ENCODE measurements at places on chromosomes 6 and 20. TPM values are rescaled to one million over a fixed set of nuclear protein-coding genes. Genes with fewer than 3 reads are reported as not detected.
A peak's percentile ranks its signal among the peaks of the same experiment; 100 is the strongest.

Gene APCDD1L
- polyA plus RNA-seq = 4.0 TPM

Gene NHSL1
- 32.1 TPM for polyA plus RNA-seq

Gene NFATC2
- 8.3 TPM for polyA plus RNA-seq

Gene FAM209A
- polyA plus RNA-seq = not detected

Gene LY6G5B
- polyA plus RNA-seq = 6.6 TPM

Gene NKAIN4
- polyA plus RNA-seq = 57.9 TPM

DNA sequence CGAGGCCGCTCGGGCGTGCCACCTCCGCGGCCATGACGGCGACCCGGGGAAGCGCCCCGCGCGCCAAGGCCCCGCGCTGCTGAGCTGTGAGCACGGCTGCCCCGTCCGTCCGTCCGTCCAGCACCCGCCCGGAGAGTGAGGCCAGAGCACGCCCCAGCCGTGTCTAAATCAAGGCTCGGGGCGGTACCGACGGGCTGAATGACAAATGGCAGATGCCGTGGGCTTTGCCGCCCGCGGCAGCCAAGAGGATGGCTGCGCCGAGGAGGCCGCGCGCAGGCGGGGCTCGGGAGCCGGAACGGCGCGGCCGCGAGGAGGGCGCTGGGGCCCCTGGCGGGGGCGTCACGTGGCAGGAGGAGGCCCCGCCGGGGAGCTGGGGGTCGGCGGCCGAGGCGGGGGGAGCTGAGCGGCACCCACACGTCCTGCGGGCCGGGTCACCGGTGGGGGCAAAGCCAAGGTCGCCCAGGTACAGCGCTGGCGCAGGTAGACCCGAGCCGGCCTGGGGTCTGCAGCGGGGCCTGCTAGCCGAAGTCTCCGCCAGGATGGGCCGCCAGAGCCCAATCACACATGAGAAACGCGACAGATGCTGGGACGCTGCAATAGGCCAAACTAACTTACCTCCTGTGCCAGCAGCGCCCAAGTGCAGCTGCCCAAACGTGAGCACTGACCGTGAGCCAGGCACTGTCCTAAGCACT is at the start of gene PLAGL1:
Gene PLAGL1 (minus strand): TSS at position 140 of the 692 bp plus-strand sequence. CDS start 60,123 bp downstream, outside the sequence.
- H3K4me3 ChIP-seq = peak within 1 kb of the TSS; percentile 59
- H3K27me3 ChIP-seq = no peaks in the 10 kb centered on the region
- H3K36me3 ChIP-seq = peaks cover 2% of the 10 kb centered on the region
- H3K4me1 ChIP-seq = peaks cover 9% of the 10 kb centered on the region
- H3K27ac ChIP-seq = peak within 1 kb of the TSS; percentile 92

- H3K36me3 ChIP-seq = peaks cover 12% of the 10 kb centered on the region
- H3K27me3 ChIP-seq = no peaks in the 10 kb centered on the region
- H3K27ac ChIP-seq = peak overlapping the region; percentile 52
- H3K4me3 ChIP-seq = peak overlapping the region; percentile 100
- H3K4me1 ChIP-seq = peaks cover 22% of the 10 kb centered on the region
Observed at GRCh38 chr6:108562503-108562993, 1.8 kb downstream of the FOXO3 start.

DNA sequence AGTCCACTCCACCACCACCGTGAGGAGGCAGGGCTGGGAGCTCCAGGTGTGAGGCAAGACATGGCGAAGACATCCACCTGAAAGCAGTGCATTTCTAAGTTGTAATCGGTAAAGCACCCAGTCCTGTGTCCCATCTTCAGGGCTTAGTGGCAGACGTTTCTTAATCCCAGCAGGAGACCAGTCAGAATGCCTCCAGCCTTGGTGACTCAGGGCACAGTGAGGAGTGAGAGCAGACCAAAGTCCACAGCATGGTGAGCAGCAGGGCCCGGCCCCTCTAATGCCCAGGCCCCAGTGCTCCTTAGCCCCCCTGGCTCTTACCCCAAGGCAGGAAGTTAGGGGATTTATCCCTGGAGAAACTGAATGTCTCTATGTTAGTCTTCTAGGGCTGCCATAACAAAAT is 183.9 kb downstream of the SYNDIG1 start:
- no peak overlapping the region for H3K27ac ChIP-seq
- no peak overlapping the region for H3K4me3 ChIP-seq
- H3K4me1 ChIP-seq = peaks cover 19% of the 10 kb centered on the region
- no peak for DNase-seq

- H3K4me1 ChIP-seq = no peaks in the 10 kb centered on the region
- no peaks in the 10 kb centered on the region for H3K36me3 ChIP-seq
- peaks cover 4% of the 10 kb centered on the region for H3K27me3 ChIP-seq
Observed at GRCh38 chr6:2543321-2543720, 207.4 kb downstream of the MYLK4 start.

- peaks cover 33% of the 10 kb centered on the region for H3K4me1 ChIP-seq
- no peak for DNase-seq
- H3K27ac ChIP-seq = peak overlapping the region; percentile 43
- H3K27me3 ChIP-seq = no peaks in the 10 kb centered on the region
- H3K4me3 ChIP-seq = no peak overlapping the region
Observed at GRCh38 chr6:29964518-29964886, 22.2 kb downstream of the HLA-A start.

DNA sequence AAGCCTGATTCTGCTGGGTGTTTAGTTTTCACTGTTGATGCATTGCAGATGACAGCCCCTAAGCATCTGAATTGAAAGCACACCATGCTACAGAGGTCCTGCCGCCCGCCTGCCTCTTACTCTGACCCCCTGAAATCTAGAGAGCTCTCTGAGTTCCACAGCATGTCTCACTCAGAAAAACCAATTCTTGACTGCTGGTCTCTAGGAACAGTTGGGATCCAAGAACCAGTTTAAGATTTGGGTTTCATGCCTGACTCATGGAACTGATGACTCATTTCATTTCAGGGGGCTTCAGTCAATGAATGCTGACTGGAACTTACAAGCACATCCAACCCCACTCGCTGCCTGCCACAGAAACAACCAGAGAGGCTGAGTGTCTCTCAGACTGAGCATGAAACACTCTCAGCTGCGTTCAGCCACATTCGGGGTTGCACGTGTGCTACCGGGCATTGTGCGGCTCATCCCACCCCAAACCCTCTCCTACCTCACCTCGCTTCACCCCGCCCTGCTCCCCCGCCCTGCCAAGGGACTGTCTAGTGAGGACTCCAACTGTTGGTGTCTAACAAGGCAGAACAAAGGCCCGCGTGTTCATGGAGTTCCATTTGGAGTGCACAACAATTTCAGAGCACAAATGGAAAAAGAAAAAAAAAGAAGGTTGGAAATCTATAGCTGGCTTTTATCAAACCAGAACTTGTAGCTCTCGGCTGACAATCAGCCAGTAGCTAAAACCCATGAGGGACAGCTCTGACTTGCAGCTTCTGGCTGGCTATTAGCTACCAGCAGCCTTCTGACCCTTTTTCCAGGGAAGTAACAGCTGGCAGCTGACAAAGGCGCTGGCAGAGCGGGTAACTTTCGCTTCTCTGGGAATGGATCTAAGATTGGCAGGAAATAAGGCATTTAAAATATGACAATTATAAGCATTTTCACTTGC is 20.0 kb upstream of the TRAF3IP2 start:
- H3K4me1 ChIP-seq = peaks cover 32% of the 10 kb centered on the region
- H3K4me3 ChIP-seq = peak overlapping the region; percentile 1
- H3K36me3 ChIP-seq = no peaks in the 10 kb centered on the region
- H3K27ac ChIP-seq = peak overlapping the region; percentile 89
- no peaks in the 10 kb centered on the region for H3K27me3 ChIP-seq

- H3K27me3 ChIP-seq = peaks cover 5% of the 10 kb centered on the region
- H3K27ac ChIP-seq = no peak overlapping the region
- no peak overlapping the region for H3K4me3 ChIP-seq
Observed at GRCh38 chr20:44072384-44072783, 114.6 kb downstream of the JPH2 start.

- H3K36me3 ChIP-seq = no peaks in the 10 kb centered on the region
- H3K27ac ChIP-seq = no peak overlapping the region
- no peak for DNase-seq
- H3K27me3 ChIP-seq = no peaks in the 10 kb centered on the region
- H3K4me3 ChIP-seq = no peak overlapping the region
Observed at GRCh38 chr6:142372348-142372747, 70.5 kb downstream of the ADGRG6 start.

DNA sequence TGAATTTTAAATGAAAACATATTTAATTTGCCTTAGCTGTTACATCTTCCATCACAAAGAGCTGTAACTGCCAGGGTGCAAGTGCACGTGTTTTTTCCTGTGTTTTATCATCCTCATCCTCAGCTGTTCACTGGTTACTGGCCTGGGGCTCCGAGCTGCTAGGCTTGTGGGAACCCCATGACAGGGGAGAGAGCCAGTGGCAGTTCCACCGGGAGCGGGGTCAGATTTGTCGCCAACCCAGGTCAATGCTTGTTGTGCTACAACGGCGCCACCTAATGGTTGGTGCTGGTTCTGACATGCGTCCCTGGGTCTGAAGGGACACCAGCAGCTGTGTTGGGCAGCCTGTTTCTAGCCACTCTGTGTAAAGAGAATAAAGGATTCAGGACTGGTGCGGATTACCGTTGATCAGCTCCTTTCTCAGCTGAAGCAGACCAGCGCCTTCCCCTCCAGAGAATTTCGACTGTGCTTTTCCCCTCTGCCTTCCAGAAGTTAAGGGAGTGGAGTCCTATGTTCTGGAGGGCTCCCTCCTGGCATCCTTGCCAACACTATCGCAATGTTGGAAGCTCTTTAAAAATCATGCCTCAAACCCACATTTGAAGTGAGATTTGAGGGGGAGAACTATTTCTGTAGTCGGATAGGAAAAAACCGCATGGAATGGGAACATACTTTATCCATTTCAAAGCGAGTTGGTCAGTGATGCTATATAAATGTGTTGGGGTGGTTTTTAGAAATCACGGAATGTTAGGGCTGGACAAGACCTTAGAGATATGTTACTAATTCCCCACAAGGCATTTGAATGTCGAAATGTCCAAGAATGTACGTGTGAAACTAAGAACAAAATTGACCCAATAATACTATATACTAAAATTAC is 32.1 kb downstream of the SUMO4 start:
- H3K27me3 ChIP-seq = peaks cover 4% of the 10 kb centered on the region
- peaks cover 5% of the 10 kb centered on the region for H3K4me1 ChIP-seq
- peak; percentile 90 for DNase-seq
- no peak overlapping the region for H3K4me3 ChIP-seq

- DNase-seq = no peak
- H3K4me3 ChIP-seq = no peak overlapping the region
- H3K27me3 ChIP-seq = no peaks in the 10 kb centered on the region
Observed at GRCh38 chr6:164178679-164179332, 764.3 kb downstream of the QKI start.

Data from muscle of leg (tissue), 16 donors.